Motor neuron (in vitro differentiated cells): ENCODE measurements at places on chromosomes 7 and 10.

DNA sequence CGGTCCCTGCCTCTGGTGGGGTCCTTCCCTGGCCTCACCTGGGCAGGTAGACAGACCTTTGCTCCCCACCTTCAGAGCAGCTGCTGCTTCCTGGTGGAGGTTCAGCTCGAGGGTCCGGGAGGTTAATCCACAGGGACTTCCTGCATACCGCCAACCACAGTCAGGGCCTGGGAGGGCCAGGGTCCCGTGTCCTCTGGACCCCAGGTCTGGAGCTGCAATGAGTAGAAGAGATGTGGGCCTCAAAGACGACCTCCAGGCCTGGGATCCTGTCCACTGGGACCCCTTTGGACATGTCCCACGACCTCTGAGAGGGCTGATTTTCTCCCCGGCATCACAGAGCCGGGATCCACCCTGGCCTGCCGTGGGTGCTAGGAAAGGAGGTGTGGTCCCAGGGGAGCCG is 223.3 kb upstream of the TCERG1L start:
- ATAC-seq = no peak

- ATAC-seq = no peak
Observed at GRCh38 chr10:84177541-84178141, 4.0 kb downstream of the GPR15LG start.

- ATAC-seq = peak; percentile 38
Observed at GRCh38 chr10:67976292-67977245, 92.1 kb downstream of the SIRT1 start.

DNA sequence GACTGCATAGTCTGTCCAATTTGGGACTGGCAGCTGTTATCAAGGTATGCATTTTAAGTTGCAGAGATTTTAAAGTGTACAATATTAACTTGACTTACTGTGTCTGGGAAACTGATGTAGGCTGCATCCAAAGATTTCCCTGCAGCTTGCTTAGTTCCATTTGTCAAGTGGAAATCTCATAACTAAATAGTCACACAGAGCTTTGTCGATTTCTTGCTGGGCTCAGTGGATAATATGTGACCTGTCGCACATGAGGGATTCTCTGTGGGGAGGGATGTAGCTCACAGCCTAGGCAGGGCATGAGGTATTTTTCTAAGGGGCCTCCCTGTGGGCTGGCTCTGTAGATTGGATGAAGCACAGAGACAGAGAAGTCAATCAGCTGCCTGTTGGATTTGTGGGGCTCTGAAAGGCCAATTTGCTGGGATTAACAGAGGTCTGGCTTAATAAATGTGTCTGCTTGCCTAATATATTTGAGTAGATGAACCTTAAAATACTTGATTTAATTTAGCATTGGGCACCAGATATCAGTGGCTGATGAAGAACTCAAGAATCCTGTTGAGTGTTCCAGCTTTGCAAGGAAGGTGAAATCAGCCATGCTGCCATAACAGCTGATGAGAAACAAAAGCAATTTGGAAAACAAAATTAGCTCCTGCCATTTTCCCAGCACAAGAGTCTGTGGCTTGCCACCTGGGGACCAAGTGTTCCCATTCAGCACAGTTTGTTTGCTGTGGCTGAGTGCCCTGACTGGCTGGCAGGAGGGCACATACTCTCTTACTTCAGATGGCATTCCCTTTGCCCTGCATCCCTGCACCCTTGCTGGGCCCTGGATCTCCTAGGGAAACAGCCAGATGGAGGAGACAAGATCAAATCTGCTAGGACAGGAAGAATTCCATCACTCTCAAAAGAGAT is 598.5 kb downstream of the SORCS3 start:
- no peak for ATAC-seq

- no peak for ATAC-seq
Observed at GRCh38 chr7:137933270-137934017, 68.4 kb downstream of the CREB3L2 start.

DNA sequence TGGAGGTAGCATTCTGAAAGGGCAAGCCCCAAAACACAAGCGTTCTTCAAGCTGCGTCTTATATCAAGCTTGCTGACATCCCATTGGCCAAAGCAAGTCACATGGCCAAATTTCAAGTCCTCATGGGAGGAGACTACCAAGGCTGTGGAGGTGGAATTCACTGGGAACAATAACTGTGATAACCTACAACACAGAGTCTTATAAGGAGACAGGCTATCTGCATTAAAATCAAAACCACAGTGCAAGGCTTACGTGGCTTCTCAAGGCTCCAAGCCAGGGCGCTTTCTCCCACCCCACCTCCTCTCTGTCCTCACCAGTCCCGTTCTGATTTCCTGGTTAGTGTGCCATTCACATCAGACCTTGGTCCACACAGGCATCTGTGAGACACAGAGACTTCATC is 39.4 kb downstream of the ADRB1 start:
- ATAC-seq = no peak

DNA sequence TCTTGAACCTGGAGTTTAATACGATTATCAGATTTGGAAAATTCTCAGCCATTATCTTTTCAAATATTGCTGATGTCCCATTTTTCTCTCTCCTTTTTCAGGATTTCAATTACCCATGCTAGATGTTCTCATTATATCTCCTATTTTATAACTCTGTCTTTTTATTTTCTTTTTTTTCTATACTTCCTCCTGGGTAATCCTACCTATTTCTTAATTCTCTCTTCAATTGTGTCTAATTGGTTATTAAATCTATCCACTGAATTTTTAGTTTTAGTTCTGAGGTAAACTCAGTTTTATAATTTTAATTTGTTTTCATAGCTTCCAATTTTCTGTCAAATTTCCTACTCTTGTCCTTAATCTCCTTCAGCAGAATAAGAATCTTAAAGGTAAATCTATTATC is 15.6 kb downstream of the STEAP1 start:
- ATAC-seq = no peak

DNA sequence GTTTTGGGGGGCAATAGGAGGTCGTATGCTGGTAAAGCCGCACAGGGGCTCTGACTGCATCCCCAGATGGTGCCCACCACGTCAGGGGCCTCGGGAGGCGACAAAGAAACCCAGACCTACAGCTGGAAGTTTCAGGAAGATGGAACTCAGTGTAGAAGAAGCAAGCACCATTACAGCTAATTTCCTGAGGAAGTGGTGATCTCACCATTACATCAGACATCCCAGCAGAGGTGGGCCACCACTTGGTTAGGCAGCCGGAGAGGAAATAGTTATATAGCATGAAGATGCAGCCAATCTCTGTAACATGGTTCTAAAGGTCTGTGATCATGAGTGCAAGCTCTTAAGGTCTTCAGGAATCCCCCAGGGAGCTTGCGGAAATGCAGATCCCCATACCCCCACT is 127.3 kb upstream of the PCBD1 start:
- ATAC-seq = no peak

GRCh38 chr10:112052166-112052565 is 131.4 kb downstream of the GPAM start:
- no peak for ATAC-seq

DNA sequence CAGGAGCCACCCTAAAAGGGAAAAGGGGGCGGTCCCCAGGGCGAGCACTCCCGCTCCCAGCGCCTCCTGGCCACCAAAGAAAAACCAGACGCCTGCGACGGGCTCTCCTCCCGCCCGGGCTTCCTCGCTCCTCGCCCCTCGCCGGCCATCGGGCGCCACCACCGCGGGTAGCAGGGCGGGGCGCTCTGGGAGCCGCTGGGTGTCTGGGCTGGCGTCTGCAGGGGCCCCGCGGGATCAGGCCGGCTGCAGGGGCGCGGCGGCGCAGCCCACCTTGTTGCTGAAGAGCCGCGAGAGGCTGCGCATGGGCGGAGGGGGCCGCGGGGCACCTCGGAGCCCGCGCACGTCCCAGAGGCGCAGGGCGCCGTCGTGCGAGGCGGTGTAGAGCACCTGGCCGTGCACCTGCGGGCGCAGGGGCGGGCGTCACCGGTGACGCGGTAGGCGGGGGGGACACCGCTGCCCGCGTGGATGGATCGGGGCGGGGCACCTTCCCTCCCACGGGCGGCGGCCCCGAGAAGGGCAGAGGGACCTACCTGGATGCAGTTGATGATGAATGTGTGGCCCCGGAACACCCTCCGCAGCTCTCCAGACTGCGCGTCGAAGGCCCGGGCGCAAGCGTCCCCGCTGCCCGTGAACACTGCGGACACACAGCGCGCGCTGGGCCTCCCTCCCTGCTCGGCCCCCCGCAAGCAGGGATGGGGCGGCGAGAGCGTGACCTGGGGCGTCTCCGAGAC is 28.3 kb downstream of the WDR86 start:
- ATAC-seq = peak; percentile 17

- ATAC-seq = no peak
Observed at GRCh38 chr7:28112012-28112411, 68.6 kb downstream of the JAZF1 start.

DNA sequence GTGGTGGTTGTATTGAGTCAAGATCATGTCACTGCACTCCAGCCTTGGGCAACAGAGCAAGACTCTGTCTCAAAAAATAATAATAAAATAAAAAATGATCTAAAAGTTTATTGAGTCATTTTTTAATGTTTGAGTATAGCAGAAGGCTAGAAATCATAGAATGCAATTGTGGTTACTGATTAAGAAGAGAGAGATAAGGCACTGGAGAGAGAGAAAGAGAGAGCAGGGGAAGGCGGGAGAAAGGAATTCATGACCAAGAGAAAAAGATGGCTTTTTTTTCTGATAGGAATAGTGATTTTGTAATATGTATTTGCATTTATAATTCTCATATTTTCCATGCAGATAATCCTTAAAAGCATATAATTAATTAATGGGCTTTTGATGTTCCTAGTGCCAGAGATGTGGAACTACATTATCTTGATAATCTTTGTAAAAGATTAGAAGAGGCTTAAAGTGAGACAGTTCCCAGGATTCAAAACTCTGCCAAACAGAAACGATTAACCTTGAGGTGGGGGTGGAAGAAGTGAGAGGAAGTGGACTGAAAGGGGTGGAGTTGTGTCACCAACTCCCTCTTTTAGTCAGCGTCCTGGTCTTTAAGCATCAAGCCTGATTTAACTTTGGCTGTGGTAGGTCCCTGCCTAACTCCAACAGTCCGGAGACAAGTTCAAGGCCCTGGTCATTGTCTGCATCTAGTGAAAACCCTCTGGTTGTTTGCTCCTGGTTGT is 76.2 kb downstream of the CHN2 start:
- ATAC-seq = peak; percentile 70

DNA sequence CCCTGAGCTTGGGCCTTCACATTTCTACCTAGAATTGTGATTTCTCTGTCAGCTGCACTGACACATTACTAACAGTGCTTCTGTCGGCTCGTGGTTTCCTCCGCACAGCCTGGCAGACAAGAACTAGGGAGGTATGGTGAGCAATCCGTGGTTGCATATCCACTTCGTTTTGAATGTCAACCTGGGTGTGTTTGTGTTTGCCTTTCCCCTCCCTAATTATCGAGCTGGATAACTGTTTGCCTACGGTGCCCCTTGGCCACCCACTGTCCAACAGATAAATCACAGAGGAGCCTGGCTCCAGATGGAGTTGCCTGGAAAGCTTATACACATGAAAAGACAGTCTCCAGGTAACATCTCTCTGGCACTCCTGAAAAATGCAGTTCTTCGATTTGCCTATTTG is 228.8 kb downstream of the TRIL start:
- peak; percentile 63 for ATAC-seq
